Activated naive CD8-positive, alpha-beta T cell treated with anti-CD3 and anti-CD28 coated beads for 36 hours (primary cell): ENCODE measurements at places on chromosomes 1 and 21.

- no peak for DNase-seq
- H3K4me3 ChIP-seq = no peak overlapping the region
- no peak overlapping the region for H3K27ac ChIP-seq
- no peaks in the 10 kb centered on the region for H3K4me1 ChIP-seq
- H3K36me3 ChIP-seq = no peaks in the 10 kb centered on the region
Measured at GRCh38 chr1:70091811-70092210, 113.6 kb downstream of the LRRC40 start.

DNA sequence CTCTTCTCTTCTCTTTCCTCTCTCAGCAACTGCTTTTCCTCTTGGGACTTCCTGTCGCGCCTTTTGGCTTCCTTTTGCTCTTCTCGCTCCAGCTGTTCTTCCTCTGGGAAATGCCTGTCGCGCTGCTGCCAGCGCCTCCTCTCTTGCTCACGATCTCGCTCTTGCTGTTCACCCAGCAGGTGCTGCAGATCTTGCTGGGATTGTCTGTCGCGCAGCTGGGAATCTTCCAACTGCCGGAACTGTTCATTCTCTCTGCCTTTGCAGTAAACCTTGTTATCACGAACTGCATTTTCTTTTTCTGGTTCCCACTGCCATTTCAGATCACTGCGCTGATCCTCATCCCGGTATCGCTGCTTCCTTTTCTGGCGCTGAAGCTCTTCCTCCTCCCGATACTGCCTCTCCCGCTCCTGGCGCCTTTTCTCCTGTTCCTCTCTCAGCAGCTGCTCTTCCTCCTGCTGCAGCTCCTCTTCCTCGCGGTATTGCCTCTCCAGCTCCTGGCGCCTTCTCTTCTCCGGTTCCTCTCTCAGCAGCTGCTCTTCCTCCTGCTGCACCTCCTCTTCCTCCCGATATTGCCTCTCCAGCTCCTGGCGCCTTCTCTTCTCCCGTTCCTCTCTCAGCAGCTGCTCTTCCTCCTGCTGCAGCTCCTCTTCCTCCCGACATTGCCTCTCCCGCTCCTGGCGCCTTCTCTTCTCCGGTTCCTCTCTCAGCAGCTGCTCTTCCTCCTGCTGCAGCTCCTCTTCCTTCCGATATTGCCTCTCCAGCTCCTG lies 5.8 kb downstream of the TCHH start:
- H3K27ac ChIP-seq = no peak overlapping the region
- H3K36me3 ChIP-seq = peaks cover 4% of the 10 kb centered on the region
- DNase-seq = no peak
- peaks cover 6% of the 10 kb centered on the region for H3K4me1 ChIP-seq
- peaks cover 7% of the 10 kb centered on the region for H3K27me3 ChIP-seq

DNA sequence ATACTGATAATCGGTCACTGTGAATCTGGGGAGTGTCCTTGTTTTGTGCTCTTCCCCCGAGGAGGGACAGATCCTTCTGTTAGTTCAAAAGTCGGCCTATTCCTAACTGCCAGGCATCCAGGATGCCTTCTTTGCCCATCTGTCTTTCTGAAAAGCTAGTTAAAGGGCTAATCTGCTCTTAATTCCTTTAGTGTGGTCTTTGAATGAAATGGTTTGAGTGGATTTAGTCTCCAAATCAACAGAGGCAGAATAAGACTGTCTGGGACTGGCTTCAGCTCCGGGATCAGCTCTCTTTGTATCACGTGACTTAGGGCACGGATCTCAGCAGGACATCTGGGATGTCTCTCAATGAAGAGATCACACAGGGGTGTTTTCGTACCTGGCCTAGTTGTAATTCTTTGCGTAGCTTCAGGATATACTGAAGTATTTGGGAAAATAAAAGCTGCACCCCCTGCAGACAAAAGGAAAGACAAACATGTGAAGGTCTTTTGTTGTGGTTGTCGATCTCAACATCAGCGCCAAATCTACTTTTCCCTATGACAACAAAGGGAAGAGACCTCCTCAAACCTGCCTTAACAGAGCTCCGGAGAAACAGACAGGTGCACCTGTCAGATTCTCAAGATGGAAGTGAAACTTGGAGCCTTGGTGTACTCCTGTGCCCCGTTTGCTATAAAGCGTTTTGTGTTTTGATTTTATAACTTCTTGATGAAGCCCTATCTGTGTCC lies 97.9 kb downstream of the ERG start:
- no peak for DNase-seq
- H3K4me1 ChIP-seq = no peaks in the 10 kb centered on the region
- H3K27me3 ChIP-seq = peaks cover 31% of the 10 kb centered on the region
- no peak overlapping the region for H3K4me3 ChIP-seq
- no peak overlapping the region for H3K27ac ChIP-seq

DNA sequence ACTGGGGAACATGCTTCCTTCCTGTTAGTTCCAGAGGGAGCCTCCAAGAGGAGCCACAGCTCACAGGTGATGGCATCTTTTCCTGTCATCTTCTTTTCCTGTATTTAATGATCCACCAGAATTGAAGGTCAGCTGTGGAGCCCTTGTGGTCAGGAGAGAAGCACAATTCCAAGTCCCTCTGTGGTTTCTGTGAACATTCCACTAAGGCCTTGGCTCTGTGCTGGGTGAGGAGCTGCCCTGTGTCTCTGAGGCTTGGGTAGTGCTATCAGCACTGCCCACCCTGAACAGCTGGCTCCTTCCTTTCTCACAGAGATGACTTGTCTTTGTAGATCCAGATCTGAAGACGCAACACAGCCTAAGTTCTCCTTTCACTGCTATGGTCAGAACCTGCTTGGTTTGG lies 141.9 kb upstream of the MAP1LC3C start:
- no peak for DNase-seq
- H3K27me3 ChIP-seq = peaks cover 10% of the 10 kb centered on the region
- H3K36me3 ChIP-seq = no peaks in the 10 kb centered on the region
- H3K4me1 ChIP-seq = peaks cover 2% of the 10 kb centered on the region
- H3K27ac ChIP-seq = no peak overlapping the region

- peak overlapping the region; percentile 84 for H3K27ac ChIP-seq
- peaks cover 14% of the 10 kb centered on the region for H3K36me3 ChIP-seq
- no peaks in the 10 kb centered on the region for H3K27me3 ChIP-seq
Measured at GRCh38 chr1:235207209-235207565, 46.1 kb upstream of the RBM34 start.

DNA sequence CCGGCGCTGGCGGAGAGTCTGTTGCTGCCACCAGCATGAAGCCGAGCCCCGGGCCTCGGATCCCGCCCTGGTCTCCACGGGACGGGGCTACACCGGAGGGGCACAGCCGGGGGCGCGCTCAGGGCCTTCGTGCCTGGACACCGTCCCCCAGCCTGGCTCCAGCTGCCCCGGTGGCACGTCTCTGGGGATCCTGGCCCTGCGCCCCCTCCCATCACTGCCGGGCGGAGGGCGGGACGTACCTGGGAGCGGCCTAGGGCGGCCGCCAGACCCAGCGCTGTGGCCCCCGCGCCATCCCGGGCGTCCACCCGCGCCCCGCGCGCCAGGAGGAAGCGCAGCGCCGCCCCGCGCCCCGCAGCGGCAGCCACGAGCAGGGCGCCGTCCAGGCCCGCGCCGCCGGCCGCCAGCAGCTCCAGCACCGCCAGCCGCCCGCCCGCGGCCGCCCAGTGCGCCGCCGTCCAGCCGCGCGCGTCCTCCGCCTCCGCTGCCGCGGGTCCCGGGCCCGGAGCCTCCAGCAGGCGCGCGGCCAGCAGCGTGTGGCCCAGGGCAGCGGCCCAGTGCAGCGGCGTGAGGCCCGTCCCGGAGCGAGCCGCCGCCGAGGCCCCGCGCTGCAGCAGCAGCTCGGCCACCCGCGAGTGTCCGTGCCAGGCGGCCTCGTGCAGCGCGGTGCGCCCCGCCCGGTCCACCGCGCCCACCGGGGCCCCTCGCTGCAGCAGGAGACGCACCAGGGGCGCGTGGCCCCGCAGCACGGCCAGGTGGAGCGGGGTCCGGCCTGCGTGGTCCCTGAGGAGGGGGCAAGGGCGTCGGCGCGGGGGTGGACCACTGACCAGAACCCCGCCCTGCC lies 1.0 kb downstream of the ANKRD65 start:
- H3K4me3 ChIP-seq = peak overlapping the region; percentile 32
- no peaks in the 10 kb centered on the region for H3K36me3 ChIP-seq
- H3K27ac ChIP-seq = no peak overlapping the region
- H3K4me1 ChIP-seq = peaks cover 14% of the 10 kb centered on the region

DNA sequence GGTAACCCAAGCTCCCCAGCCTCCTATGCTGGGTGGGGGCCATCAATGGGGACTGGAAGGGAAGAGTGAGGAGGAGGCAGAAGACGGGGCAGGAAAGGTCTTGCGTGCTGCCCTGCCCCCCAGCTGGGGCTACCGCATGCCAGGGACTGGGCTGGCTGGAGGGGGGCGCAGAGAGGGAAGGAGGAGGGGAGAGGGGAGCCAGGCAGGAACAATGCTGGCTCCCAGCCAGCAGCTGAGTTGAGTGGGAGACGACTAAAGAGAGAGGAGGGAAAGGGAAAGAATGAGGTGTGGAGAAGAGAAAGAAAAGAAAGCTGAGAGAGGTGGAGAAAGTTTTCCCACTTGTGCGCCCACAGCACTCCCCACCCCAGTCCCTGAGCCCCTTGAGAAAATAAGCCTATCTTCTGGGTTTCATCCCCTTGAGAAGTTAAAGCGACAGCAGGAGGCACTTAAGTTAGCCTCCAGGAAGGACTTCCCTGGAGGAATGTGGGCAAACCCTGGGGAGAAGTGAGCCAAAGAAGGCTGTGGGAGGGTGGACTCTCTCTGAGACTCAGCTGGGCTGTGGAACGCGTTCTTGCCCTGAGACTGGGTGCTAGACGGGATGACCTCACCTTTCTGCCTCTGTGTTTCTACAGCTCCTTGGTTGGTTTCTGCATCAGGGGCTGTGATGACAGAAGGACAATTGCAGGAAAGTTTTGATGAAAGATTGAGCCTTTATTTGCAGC lies 12.9 kb upstream of the NES start:
- DNase-seq = no peak
- H3K27ac ChIP-seq = no peak overlapping the region
- no peak overlapping the region for H3K4me3 ChIP-seq
- H3K4me1 ChIP-seq = peaks cover 27% of the 10 kb centered on the region
- no peaks in the 10 kb centered on the region for H3K36me3 ChIP-seq
